ENCODE measurements at places on chromosomes 4 and X.

DNA sequence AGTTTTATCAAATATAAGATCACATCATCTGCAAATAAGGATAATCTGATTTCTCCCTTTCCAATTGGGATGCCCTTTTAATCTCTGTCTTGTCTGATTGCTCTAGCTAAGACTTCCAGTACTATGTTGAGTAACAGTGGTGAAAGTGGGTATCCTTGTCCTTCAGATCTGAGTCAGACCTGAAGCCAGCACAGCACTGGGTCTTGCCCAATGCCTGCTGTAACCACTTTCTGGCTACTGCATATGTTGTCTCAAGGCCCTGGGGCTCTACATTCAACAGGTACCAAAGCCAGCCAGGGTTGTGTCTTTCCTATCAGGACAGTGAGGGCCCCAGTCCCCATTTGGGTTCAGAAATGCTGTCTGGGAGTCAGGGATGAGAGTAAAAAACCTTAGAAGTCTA, 90.3 kb downstream of the CYSLTR1 start:
- H3K27me3 ChIP-seq = no peaks in the 10 kb centered on the region
- no peaks in the 10 kb centered on the region for H3K4me1 ChIP-seq
- no peak overlapping the region for H3K4me3 ChIP-seq
- no peaks in the 10 kb centered on the region for H3K36me3 ChIP-seq
- H3K27ac ChIP-seq = no peak overlapping the region

DNA sequence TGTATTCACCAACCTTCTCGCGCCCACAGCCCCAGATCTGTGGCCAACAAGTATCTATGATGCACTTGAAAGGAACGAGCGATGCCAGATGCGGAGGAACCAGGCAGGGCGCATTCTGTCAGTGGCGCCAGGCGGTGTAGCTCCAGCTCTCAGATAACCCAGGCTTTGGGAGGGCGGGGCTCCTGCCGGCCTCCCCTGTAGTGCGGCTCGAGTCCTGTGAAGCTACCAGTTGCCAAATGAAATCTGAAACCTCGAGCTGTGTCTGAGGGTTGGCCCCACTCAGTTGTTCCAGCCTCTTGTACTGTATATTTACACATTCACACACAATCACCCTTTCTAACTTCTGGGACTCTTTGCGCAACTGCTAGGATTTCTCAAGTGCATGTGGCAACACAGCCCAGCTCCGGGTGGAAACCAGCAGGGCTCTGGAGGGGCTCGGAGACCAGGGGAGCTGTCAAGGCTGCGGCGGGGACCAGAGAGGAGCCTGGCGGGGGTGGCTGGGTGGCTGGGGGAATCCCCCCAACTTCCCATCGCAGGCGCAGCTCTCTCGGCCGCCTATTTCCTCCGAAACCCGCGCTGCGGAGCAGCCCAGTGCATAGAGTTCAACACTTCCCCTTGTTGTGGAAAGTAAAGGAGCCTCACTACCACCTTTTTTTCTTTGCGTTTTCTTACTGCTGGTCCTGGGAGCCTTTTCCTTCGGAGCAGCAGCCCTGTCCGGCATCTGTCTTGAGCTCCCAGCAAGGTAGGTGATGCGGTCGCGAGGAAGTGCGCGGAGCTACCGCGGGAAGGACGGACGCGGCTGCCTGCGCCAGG, at the start of gene ARHGAP24:
Gene ARHGAP24 (plus strand): TSS at position 333 of the 813 bp plus-strand sequence.
- H3K27me3 ChIP-seq = no peaks in the 10 kb centered on the region
- H3K27ac ChIP-seq = no peak within 1 kb of the TSS
- DNase-seq = no peak

GRCh38 chr4:112952313-112952700, 97.1 kb upstream of the ANK2 start:
- DNase-seq = no peak
- no peak overlapping the region for H3K27ac ChIP-seq
- no peaks in the 10 kb centered on the region for H3K36me3 ChIP-seq
- H3K27me3 ChIP-seq = no peaks in the 10 kb centered on the region

GRCh38 chrX:52574416-52575275, 57.8 kb upstream of the XAGE1B start:
- H3K36me3 ChIP-seq = no peaks in the 10 kb centered on the region
- H3K27ac ChIP-seq = no peak overlapping the region
- no peaks in the 10 kb centered on the region for H3K4me1 ChIP-seq
- no peak overlapping the region for H3K4me3 ChIP-seq

DNA sequence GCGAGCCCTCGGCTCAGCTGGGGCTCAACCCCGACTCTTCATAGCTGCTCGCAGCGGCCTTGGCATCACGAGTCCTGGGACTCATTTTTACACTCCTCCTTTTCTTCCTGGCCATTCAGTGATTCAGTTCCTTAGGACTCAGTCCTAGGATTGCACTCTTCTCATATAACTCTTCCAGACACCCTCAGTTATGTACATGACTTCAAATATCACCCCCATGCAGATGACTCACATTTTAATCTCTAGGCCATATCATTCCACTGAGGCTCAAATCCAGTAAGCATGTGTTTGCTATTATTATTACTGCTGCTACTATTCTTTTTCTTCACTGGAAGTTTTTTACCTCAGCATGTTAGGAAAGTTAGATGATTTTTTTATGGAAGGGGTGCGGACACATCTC, 14.4 kb downstream of the ITGB1BP2 start:
- no peaks in the 10 kb centered on the region for H3K36me3 ChIP-seq
- no peak for DNase-seq
- H3K4me1 ChIP-seq = no peaks in the 10 kb centered on the region
- H3K4me3 ChIP-seq = no peak overlapping the region

GRCh38 chr4:182619660-182620059, 297.5 kb downstream of the DCTD start:
- no peaks in the 10 kb centered on the region for H3K36me3 ChIP-seq
- no peaks in the 10 kb centered on the region for H3K4me1 ChIP-seq
- no peaks in the 10 kb centered on the region for H3K27me3 ChIP-seq
- H3K27ac ChIP-seq = no peak overlapping the region

DNA sequence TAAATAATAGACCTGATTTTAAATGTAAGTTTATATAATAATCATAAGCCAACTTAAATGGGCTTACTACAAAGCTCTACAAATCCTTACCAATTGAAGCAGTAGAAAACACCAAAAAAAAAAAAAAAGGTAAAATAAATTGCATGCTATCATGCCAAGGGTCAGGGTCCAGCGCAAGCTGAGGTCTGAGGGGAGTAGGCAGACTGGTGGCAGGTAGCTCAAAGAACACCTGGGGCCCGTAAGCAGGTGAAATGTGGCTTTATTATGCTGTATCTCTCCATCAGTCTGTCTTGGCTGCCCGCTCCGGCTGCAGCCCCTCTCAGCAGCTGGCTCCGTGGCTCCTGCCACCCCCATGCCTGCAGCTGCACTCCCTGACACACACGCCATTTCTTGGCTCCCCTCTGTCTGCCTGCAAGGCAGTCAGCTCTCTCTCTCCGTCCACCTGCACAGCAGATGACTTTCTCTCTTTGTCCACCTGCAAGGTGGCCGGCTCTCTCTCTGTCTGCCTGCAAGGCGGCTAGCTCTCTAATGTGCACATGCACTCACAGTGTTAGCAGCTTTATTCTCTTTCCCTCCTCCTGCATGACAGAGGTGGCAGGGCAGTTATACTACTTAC, 209.4 kb upstream of the UGT8 start:
- no peaks in the 10 kb centered on the region for H3K27me3 ChIP-seq
- DNase-seq = no peak
- H3K27ac ChIP-seq = no peak overlapping the region
- no peaks in the 10 kb centered on the region for H3K36me3 ChIP-seq
- H3K4me3 ChIP-seq = no peak overlapping the region
- no peaks in the 10 kb centered on the region for H3K4me1 ChIP-seq

Measured in naive thymus-derived CD4-positive, alpha-beta T cell (primary cell).